ENCODE measurements at places on chromosomes 11 and 22. TPM values are rescaled to one million over a fixed set of nuclear protein-coding genes. Genes with fewer than 3 reads are reported as not detected.

NCAM1 gene
- 0.37 TPM for total RNA-seq

FOLR2 gene
- total RNA-seq = not detected

DAGLA gene
- total RNA-seq = 3.1 TPM

MAPK11 gene
- 2.5 TPM for total RNA-seq

TPBGL gene
- not detected for total RNA-seq

PHLDB1 gene
- total RNA-seq = 163 TPM

MPZL3 gene
- total RNA-seq = 0.37 TPM

All from subcutaneous preadipocyte (primary cell).